ENCODE measurements at places on chromosomes 7 and 10.

- no peak for DNase-seq
Measured at GRCh38 chr10:72309290-72310240, 35.8 kb downstream of the DDIT4 start.

GRCh38 chr7:129799350-129799955 lies 153.3 kb downstream of the UBE2H start:
- DNase-seq: no peak

GRCh38 chr10:43254881-43255633 lies 11.8 kb downstream of the RASGEF1A start:
- DNase-seq: no peak

DNA sequence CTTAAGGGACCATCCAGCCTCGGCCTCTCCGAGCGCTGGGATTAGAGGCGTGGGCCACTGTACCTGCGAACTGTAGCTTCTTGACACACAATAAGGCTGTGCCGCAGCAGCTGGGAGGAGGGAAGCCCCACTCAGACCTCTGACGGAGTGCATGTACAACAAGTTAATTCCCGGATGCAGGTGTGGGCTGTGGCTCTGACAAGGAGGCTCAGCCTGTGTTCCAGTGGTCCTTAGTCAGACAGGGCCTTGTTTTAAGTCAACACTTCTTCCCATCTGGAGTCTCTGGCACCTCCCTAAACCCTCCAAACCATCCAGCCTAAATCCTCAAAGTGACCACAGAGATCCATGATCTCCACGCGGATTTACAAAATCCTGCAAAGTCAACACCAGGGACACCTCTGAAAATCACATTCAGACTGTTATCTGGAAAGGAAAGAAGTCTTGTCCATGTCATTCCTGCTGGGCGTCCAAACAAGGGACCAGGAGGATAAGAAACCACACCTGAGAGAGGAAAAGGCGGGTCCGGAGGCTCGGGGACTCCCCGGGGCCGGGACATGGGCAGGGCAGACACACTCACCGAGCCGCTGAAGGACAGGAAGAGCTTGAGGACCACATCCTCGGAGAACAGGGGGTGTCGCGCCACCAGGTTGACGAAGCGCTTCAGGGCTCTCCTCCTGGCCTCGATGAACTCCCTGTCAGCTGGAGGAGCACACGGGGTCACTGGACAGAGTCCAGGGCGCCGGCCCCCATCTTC lies 29.4 kb downstream of the NUDT1 start:
- DNase-seq: no peak

GRCh38 chr10:100799881-100800280 lies 54.5 kb downstream of the PAX2 start:
- no peak for DNase-seq

DNA sequence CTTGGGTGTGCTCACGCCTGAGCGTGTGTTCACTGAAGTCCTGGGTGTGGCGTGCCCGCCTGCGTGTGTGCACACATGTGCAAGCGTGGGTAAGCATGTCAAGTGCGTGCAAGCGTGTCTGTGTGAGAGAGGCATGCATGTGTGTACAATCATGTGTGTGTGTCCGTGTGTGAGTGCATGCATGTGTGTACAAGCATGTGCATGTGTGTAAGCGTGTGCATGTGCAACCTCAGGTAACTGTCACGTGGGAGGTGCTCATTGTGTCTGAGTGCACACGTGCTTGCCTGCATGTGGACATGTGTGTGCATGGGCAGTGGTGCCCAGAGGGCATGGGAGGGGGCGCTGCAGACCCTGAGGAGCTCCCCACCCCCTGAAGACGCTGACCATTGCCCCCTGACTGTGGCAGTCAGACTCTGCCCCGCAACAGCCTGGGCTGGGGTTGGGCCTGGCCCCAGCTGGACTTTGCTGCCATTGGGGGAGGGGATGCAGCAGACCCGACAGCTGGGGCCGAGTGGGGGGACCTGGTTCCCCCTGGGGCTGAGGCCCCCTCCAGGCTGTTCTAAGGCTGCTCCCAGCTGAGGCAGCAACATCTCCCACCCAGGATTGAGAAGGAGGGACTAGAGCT lies 88.1 kb downstream of the UNCX start:
- DNase-seq: no peak

- DNase-seq: no peak
Measured at GRCh38 chr10:127275793-127276450, 79.5 kb upstream of the INSYN2A start.

- DNase-seq: no peak
Measured at GRCh38 chr10:77667426-77668324, 30.1 kb upstream of the KCNMA1 start.

DNA sequence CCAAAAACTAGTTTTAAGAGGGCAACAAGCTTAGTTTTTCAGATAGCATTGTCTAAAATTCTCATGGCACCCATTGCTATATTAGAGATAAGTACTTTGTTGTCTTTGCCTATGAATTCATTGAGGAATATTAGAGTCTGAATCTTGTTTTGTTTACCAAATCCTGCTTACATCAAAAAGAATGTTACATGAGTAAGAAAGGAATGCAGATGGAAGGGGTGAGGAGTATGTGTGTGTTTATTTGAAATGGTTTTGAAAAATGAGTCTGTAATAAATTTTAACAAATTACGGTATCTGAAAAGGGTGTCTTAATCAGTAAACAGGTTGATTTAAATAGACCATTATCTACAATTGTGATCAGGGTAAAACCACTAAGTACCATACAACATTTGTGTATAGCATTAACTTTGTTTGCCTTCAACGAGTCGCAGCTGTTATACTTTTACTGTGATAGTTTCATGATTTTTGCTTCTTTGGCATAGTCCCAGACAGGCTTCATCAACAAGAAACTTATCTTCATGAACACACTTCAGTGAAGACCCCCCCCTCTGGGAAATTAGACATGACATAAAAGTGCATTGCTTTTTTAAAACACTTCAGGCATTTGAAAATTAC lies 1183.9 kb upstream of the C7orf33 start:
- no peak for DNase-seq

DNA sequence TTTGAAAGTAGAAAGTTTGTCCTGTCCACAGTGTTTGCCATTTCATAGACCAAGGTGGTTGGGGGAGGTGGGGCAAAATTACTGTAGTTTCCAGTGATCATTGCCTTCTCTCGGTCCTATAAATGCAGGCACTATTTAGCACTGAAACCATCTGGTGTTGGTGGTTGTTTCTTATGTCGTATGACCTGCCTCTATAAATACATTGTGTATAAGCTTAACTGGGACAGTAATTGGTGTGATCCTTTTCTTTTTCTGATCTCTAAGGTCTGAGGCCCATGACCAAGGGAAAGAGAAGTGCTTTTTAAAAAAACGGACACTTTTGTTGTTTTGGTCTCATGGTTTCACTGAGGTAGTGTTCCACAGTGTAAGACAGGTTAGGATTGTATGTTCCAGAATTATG lies 63.1 kb downstream of the AUTS2 start:
- no peak for DNase-seq

DNA sequence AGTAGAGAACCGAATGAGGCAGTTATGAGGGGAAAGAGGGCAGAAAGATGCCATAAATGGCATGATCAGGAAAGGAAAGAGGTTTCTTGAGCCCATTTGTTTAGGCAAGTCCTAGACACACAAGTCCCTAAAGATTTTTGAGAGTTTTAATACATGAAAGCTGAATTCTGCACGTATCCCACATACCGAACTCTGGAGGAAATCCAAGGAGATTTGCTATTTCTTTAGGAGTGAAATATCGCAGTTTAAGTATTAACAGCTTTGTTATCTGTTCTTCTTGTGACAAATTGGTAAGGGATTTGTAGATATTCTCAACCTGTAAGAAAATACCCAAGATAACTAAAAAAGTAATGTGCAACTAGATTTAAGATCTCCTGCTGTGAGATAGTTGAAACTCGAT lies 23.7 kb upstream of the CUBN start:
- DNase-seq: peak; percentile 52

- DNase-seq: no peak
Measured at GRCh38 chr7:156496363-156496769, 144.2 kb upstream of the RNF32 start.

DNA sequence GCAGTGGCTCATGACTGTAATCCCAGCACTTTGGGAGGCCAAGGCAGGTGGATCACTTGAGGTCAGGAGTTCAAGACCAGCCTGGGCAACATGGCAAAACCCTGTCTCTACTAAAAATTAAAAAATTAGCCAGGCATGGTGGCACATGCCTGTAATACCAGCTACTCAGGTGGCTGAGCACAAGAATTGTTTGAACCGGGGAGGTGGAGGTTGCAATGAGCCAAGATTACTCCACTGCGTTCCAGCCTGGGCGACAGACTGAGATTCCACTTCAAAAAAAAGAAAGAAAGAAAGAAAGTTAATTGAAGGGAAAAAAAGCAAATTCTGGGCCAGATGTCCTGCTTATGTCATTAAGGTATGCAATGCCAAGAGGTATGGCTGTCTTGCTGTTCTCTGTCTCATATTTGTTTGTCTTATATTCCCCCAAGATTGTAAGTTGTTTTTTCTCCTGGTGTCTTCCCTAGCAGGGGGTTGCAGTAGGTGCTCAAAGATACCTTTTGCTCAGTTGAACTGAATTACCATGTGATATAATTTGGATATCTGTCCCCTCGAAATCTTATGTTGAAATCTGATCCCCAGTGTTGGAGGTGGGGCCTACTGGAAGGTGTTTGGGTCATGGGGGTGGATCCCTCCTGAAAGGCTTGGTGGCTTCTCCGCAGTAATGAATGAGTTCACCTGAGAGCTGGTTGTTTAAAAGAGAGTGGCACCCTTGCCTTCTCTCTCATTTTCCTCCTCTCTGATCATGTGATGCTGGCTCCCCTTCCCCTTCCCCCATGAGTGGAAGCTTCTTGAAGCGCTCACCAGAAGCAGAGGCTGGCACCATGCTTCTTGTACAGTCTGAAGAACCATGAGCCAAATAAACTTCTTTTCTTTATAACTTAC lies 60.9 kb downstream of the MYOF start:
- no peak for DNase-seq

DNA sequence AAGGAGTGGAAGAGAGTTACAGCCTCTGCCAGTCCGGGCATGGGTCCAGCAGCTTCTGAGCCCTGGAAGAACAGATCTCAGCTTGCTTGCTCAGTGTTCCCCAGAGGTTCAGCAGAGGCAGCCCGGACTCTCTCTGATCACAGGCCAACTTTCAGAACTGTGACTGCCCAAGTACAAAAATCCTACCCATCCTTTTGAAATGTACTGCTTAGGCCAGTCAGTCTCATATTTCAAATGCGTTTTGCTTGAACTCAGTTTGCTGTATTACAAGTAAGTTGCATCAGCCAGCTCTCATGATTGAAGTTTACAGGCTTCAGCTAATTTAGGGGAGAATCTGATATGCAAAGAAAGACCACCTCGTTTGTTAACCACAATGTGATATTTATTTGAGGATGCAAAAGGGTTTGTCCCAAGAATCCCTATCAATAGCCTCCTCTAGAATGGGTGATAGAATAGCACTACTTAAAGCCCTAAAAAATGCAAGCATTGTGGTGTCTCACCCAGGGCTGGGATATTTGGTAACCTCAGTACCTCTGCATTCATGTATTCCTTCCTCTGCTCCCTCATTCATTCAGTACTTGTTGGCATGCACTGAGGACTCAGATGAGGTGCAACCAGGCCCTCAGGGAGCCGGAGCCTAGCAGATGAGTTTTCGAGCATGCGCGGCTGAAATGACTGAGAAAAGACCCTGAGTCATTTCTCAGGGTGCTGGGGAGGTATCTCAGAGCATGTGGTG lies 7.0 kb downstream of the AIMP2 start:
- no peak for DNase-seq

DNA sequence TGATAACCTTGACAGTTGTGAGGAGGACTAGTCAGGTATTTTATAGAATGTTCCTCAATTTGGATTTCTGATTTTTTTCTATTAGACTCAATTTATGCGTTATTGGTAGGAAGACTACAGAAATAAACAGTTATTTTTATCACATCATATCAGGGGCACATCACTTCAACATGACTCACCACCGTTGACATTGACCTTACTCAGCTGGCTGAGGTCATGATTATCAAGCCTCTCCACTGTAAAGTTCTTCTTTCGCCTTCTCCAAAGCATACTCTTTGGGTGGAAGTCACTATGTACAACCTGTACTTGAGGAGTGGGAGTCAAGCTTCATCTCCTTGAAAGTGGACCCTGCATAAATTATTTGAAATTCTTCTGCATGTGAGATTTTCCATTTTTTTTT lies 194.3 kb upstream of the IGFBP3 start:
- no peak for DNase-seq

GRCh38 chr10:33315891-33316290 lies 18.6 kb downstream of the NRP1 start:
- DNase-seq: no peak

DNA sequence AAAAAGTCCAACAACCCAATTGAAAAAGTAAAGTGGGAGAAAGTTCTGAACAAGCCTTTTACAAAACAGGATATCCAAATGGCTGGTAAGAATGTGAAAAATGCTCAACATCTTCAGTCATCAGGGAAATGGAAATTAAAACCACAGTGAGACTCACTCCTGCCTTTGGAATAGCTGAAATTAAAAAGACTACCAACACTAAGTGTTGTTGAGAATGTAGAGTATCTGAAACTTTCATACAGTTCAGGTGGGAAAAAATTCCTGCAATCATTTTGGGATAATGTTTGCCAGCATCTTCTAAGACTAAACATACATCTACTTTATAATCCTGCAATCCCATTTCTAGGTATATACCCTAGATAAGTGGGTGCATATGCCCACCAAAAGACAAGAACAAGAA lies 395.1 kb downstream of the GRID1 start:
- DNase-seq: no peak

DNA sequence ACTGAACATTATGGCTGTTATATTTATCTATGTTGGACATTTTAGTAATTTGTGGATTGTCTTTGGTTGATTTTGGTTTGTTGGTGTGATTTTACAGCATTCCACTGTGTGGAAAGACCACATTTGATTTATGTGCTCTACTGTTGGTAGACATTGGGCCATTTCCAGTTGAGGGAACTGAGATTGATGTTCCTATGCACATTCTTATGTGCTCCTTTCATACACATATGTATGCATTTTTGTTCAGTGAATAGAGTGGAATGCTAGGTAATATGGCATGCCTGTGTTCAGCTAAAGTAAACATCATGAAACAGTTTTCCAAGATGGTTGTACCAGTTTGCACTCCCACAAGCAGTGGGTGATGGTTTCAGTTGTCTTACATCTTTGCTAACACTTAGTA lies 15.1 kb downstream of the CACNB2 start:
- no peak for DNase-seq

GRCh38 chr7:36617408-36617807 lies 106.9 kb downstream of the AOAH start:
- no peak for DNase-seq

- no peak for DNase-seq
Measured at GRCh38 chr7:92282930-92283329, 37.2 kb downstream of the ANKIB1 start.

Data from RCC 7860 (cell line).